AG09319 (cell line): ENCODE measurements at places on chromosomes 16 and 17.

GRCh38 chr16:1590366-1590765 lies 21.5 kb downstream of the IFT140 start:
- no peak for DNase-seq

GRCh38 chr17:60356940-60357339 lies 35.0 kb downstream of the USP32 start:
- no peak for DNase-seq

DNA sequence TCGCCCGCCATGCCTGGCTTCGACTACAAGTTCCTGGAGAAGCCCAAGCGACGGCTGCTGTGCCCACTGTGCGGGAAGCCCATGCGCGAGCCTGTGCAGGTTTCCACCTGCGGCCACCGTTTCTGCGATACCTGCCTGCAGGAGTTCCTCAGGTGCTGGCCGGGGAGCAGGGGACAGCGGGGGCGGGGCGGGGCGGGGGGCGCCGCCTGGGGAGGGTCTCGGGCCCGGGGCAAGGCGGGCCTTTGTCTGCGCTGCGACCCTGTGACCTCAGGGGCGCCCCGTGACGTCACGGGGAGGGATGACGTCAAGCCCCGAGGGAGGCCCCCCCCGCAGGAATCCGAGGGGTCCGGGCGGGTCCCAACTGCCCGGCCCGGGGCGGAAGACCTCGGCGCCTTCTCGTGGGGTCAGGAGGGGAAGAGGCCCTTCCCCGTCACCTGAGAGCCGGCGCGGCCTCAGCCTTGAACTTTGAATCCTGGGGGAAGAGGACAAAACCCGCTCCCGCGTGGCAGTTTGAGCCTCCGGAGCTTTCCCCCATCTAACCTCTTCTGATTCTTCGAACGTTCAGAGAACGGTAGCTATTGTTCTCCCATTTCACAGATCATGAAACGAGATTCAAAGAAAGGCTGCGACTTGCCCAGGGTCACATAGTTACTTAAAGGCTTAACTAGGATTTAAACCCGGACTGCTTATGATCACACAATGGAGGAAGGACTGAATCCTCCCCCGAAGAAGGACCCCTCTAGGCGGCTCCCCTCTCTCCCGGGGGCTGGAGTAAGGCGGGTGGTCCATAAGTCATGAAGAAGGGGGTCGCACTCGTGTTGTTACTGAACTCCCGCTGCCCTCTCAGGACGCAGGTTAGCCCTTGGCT lies 527 bp downstream of the TRAF4 start:
- DNase-seq: no peak

- DNase-seq: no peak
Observed at GRCh38 chr16:89038811-89039735, 54.6 kb upstream of the ACSF3 start.

DNA sequence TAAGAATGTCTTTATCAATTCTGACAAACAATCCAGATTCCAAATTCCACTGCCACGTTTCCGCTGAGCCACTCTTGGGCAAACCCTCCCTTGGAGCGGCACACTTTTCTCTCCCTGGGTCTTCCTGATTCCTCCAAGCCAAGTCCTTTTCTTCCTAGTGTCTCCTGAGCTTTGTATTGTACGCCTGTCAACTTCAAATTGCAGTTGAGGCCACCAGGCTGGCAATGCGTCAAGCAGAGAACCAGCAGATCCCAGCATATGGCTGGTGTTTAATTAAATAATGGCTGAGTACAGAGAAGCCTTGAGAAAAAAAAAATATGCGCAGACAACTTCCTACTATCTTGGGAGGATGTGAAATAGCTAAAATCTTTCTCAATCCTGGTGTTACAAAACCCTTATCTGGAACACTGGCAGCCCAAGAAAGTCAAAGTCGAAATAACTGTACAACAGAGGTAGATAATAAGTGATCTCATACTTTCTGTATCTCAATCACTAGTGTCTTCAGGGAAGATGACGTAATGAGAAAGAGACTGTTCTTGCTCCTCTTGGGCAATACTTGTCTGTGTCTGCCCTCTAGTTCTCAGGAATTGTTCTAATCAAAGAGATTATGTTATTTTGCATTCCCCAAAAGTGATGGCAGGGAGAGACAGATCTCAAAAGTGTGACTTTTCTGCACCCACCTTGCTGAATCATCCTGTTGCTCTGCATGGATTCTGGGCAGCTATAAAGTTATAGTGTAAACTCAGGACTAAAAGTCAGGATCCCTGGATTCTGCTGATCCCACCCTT lies 15.0 kb downstream of the SMIM36 start:
- no peak for DNase-seq

GRCh38 chr17:3528880-3529511 lies 28.6 kb downstream of the TRPV3 start:
- DNase-seq: no peak

GRCh38 chr17:44933824-44934744 lies 13.5 kb downstream of the KIF18B start:
- no peak for DNase-seq

- no peak for DNase-seq
Observed at GRCh38 chr17:79520167-79521165, 90.4 kb downstream of the RBFOX3 start.

- no peak for DNase-seq
Observed at GRCh38 chr17:76690596-76691280, 20.0 kb downstream of the MXRA7 start.

DNA sequence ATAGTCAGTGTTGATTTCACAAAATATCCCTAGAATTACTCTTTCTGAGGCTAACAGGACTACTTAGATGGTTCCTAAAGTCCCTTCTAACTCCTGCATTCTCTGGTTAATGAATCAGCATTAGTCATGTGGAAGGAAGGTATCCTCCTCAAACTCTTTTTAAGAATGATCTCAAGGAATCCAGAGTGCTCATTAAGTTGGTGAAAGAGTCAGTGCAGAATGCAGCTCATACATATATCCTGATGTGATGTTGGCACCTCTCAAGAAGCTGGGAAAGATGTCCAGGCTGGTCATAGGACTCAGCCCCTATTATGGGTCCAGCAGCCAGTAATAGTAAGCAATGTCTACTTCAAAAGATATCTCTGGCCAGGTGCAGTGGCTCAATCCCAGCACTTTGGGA lies 65.5 kb downstream of the PIGL start:
- no peak for DNase-seq
